ENCODE measurements at places on chromosomes 1 and 21.

DNA sequence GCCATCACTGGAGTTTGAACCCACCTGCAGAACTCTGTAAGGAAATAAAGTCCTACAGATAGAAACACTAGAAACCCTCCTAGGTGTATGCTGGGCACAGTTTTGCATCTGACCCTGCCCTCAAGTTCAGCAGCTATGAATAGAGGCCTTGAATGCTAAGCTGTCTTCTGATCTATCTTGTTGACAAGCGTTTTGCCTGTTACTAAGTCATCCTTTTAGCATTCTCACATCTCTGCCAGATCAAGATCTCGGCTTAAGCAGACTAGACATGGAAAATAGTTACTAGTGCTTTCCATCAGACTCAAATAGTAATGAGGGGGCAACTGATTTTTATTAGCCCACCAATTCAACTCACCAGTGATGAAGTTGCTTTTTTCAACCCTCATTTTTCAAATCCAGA is 10.5 kb downstream of the TBX15 start:
- DNase-seq: no peak

- no peak for DNase-seq
These were observed 398.5 kb upstream of the ADAMTS5 start for GRCh38 chr21:27365394-27365793.

GRCh38 chr21:43208561-43209332 is 39.9 kb downstream of the CRYAA start:
- DNase-seq: no peak

GRCh38 chr21:36630485-36631206 is 68.3 kb upstream of the SIM2 start:
- DNase-seq: peak; percentile 63

DNA sequence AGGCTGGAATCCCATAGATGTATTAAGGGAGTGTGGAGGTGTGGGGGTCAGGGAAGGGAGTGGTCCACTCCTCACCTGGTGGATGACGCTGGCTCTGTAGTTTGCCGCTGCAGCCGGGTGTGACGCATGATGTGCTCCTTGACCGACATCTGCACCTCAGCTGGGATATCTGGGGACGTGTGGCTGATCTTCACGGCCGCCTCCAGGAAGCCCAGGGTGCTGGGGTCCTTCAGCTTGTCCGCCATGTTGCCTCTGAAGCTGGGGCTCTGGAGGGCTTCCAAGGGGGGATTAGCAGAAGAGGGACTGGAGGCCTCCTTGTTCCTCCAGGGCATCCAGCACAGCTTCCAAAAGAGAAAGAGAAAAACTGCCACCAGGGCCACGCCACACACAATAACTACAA is 14.1 kb downstream of the SYT6 start:
- DNase-seq: no peak

GRCh38 chr21:41222247-41223068 is 54.5 kb downstream of the BACE2 start:
- no peak for DNase-seq

DNA sequence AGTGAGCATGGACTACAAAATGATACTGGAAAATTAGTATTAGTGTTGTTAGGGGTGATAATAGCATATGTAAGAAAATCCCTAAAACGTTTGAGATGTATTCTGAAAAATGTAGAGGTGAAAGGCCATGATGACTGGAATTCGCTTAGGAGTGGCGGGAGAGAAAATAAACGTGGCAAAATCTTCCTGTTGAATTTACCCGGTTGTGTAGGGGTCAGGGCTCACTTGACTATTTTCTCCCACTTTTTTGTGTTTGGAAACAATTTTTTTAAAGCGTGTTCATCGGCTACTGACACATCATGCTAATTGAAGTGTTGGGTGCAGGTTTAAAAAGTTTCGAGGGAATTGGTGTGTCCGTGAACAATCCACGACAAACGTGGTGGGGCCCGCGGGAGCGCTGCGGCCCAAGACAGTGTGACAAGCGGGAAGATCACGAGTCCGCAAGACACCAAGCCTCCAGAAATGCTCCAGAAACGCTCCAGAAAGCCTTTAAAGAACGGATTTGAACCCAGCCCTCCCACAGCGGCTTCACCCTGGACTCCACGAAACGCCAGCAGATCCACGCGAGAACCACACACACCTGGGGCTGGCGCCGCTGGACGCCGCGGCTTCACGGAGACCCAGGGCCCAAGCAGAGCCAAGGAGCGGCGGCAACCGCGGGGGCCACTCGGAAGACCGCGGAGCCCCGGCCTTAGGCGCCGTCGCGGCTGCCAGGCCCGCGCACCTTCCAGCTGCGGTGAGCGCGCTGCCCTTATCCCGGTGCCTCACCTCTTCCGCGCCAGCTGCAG is 573 bp downstream of the PSMG1 start:
- no peak for DNase-seq

GRCh38 chr21:37619464-37619974 is 252.9 kb downstream of the DYRK1A start:
- no peak for DNase-seq

- DNase-seq: no peak
These were observed 56.4 kb downstream of the SLC45A1 start for GRCh38 chr1:8374356-8374755.

GRCh38 chr1:244050835-244051444 is at the start of gene ZBTB18:
Gene ZBTB18 (plus strand): TSS chr1:244051283. CDS start chr1:244051432, 149 bp downstream.
- no peak for DNase-seq
